Central memory CD4-positive, alpha-beta T cell (primary cell): ENCODE measurements at places on chromosomes 12 and 14.

- no peak for DNase-seq
These were observed 3.6 kb upstream of the VRK1 start for GRCh38 chr14:96793547-96793946.

DNA sequence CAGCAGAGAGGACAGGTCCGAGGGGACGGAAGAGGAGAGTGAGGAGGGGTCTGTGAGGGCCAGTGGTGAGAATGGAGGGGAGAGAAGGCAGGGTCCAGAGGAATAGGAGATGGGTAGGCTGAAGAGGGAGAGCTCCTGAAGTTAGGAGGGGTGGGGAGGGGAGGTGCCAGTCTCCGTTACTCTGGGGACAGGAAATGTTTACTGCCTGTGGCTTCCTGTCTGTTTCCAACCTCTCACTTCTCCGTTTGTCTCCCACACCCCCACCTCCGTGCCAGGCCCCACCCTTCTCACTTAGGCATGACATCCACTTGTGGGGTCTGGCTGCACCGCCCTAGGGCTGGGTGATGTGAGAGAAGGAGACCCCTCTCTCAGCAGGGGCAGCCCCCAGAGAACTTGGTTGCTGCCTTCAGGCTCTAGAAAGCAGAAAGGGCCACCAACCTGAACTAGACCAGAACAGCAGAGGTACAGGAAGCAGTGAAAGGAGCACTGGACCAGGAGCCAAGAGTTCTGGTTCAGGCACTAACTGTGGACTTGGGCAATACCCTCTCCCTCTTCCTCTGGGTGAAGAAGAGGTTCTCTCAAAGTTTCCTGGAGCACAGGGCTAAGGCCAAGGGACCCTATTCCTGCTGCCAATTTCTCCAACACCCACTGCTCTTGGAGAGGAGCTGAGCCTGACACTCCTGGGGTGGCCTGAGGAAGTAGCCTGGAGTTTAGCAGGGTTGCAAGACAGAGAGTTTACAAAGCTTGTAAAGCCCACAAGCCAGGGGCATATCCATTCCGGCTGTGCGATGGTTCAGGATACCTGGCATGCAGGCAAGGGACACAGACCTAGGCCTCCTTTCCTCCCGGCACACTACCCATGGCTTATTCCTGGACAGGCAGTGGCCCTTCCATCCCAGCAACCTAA, 5.5 kb downstream of the ITGA5 start:
- DNase-seq, result peak; percentile 85

DNA sequence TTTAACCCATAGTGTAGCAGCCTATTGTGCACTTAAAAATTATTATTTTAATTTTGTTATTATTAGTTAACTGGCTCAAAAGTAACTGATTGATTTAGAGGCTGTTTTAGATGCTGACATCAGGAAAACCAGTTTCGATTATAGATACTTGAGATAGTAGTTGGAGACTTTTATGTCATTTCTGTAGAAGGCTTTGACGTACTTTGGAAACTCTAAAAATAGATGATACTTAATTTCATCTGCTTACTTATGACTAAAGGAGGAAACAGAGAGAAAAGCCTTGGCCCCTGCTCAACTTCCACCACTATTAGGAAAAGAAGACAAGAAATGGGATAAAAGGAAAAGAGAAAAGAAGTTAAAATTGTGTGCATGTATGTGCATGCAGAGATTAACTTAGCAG, 219.3 kb upstream of the HMGA2 start:
- DNase-seq, result no peak

- DNase-seq, result peak; percentile 73
These were observed 20.1 kb upstream of the CCDC63 start for GRCh38 chr12:110826592-110827200.

DNA sequence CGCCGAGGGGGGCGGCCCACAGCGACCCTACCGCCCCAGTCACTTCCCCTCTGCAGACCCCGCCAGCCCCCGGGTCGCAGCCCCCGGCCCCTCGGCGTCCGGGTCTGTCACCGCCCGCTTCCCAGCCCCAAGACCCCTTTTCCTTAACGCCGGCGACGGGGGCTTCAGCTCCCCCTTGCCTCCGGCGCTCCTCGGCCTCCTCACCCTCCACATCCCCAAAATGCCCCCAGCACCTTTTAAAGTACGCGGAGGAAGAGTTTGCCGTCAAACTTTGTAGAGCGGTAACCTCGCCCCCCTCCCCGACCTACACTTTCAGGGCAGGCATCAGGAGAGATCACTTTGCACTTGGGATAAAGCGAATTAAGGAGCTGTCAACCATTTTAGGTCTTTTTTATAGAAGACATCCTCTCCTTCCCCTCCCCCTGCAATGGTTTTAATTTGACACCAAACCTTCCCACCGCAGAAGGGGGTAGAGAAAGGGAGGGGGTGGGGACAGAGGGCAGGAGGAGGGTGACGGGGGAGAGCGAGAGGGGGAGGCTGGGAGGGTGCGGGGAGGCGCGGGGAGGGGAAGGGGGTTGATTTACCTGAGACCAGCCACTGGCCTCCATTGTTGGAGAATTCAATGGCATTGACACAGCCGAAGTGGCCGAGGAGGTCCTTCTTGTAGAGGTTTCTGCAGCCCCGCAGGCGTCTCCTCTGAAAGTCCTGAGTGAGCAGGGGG, 578 bp downstream of the DCAF5 start:
- peak; percentile 57 for DNase-seq

DNA sequence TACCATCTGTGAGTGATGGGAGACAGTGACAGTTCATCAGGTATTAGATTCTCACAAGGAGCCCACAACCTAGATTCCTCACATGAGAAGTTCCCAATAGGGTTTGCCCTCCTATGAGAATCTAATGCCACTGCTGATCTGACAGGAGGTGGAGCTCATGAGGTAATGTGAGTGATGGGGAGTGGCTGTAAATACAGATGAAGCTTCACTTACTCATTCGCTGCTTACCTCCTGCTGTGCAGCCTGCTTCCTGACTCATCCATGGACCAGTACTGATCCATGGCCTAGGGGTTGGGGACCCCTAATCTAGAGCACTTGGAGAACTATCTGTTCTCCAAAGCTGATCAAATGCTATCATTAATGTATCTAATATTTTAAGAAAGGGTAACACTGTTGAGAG, 17.7 kb downstream of the CLEC2D start:
- no peak for DNase-seq

DNA sequence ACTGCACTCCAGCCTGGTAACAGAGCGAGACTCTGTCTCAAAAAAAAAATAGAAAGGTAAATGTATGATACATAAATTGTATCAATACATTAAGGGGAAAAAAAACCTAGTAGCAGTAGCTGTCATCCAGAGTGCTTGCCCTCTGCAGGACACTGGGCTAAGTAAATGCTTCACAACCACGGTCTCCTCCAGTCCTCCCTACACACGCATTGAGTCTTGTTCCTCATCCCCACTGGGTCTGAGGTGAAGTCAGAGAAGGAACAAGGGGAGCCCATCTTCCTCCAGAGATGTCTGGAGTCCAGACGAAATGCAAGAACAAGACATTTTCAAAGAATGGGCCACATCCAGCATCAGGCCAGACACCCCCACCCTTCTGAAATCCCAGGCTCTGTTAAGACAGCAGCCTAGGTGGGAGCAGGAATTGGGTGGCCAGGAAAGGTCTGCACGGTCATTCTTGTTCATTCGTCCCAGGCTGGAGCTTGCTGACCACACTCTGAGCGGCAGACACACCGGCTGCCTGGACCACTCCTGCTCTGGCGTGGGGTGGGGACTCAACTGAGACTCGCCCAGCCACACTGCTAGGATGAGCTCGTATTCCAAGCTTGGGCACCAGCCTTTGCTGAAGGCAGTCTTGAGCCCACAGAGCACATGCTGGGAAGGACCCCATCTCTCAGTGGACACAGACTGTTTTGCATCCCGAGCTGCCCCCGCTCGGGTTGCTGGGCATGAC, 45.5 kb downstream of the CHGA start:
- no peak for DNase-seq

- no peak for DNase-seq
These were observed 175.5 kb downstream of the MED13L start for GRCh38 chr12:116101991-116102390.

- no peak for DNase-seq
These were observed 26.3 kb downstream of the PPM1H start for GRCh38 chr12:62908674-62909073.

GRCh38 chr14:71054706-71055105, 147.4 kb downstream of the PCNX1 start:
- no peak for DNase-seq
